ENCODE measurements at places on chromosomes 7 and 10.

DNA sequence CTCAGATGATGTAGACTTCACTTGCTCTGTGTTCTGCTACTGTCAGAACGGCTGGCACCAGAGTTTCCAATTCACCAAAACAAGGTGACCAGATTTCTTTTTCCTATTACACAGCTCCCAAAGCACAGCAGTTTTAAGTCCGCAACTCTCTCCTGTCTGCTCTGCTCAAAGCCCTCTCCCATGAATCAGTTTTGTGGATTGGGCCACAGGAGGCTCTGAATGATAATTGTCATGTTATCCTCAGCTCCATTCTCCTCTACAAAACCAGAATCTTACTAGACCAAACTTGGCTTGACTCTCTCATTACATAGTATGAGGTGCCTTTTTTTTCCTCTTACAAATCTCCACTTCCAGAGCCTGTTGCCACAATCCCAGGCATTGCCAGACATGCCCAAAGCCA lies 223.5 kb downstream of the SNX13 start:
- DNase-seq: no peak

- DNase-seq: no peak
These were observed 520.6 kb downstream of the GALNT17 start for GRCh38 chr7:71652510-71652909.

- no peak for DNase-seq
These were observed 137.3 kb downstream of the HECW1 start for GRCh38 chr7:43249823-43250145.

GRCh38 chr10:123287594-123288247 lies 133.5 kb downstream of the BUB3 start:
- DNase-seq: no peak

DNA sequence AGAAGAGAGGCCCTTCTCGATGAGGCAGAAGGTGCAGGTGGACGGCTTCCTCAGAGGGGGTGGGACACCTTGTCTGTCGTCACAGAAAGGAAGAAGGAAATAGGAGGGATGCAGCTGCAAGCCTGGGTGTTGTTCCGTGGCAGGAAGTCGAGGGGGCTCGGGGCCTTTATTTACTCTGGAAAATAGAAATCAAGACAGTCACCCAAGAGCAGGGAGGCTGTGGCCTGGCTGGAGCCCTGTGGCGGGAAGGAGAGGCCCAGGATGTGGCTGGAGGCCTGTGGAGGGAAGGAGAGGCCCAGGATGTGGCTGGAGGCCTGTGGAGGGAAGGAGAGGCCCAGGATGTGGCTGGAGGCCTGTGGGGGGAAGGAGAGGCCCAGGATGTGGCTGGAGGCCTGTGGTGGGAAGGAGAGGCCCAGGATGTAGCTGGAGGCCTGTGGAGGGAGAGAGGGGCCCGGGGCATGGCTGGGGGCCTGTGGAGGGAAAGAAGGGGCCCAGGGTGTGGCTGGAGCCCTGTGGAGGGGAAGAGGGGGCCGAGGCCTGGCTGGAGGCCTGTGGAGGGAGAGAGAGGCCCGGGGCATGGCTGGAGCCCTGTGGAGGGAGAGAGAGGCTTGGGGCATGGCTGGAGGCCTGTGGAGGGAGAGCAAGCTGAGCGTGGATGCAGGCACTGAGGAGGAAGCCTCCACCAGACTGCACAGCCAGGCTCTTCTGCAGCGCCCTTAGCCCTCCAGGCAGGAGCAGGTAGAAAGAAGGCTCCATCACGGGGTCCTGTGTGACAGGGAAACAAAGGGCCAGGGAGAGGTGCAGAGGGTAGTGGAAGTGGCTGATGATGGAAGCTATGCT lies 97.3 kb upstream of the SFMBT2 start:
- DNase-seq: no peak

DNA sequence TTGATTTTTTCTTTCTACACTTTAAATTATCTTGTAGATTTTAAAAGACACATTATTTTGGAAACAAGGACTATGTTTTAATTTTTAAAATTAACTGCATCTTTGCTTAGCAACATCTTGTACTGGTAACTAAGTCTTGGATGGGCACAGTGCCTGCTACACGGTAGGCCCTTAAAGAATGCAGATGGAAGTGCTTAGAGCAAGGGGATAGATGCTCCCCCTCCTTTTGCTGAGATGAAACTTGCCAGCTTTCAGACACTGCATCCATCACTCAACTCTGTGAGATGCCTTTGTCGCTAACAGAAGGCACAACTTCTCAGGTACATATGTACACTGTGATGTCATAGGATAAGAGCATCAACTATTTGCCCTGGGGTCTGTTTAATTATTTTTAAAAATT lies 103.9 kb downstream of the LRRC18 start:
- DNase-seq: no peak

- no peak for DNase-seq
These were observed 4.4 kb upstream of the SNX13 start for GRCh38 chr7:17944720-17945119.

DNA sequence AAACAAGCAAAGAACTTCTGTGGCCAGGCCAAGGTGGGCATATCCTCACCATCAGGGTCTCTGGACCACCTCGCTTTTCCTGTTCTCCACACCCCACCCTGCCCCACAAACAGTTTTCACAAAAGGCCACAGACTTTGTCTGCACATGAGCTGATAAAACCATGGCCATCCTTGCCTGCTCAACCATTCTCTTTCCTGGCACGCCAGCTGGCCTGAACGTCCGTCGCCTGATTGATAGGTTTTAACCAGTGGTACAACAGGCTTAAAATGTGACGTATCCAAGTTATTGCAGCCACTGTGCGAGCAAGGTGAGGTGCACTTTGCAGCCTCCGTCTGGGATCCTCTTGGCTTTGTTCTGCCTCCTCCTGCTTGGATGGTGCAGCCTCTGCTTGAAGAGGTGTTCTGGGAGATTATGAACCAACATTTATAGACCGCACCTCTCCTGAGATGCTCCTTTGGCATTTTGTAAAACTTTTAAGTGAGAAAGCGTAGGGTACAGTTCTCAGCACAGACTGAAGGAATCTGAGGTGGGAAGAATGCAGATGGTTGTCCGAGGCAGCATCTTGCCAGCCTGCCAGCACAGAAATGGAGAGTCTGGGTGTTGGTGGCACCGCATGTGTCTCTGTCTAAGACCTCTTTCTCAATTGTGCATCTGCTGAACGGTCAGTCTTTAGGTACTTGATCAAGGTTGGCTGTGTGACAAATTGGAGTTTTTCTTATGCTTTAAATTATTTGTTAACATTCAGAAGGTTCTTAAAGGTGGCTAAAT lies 288.3 kb downstream of the CELF2 start:
- DNase-seq: no peak

Measured in renal pelvis (tissue), 12 donors.